ENCODE measurements at places on chromosomes 7 and 10.

- no peak for DNase-seq
These were observed 41.1 kb downstream of the ABRAXAS2 start for GRCh38 chr10:124842721-124843120.

DNA sequence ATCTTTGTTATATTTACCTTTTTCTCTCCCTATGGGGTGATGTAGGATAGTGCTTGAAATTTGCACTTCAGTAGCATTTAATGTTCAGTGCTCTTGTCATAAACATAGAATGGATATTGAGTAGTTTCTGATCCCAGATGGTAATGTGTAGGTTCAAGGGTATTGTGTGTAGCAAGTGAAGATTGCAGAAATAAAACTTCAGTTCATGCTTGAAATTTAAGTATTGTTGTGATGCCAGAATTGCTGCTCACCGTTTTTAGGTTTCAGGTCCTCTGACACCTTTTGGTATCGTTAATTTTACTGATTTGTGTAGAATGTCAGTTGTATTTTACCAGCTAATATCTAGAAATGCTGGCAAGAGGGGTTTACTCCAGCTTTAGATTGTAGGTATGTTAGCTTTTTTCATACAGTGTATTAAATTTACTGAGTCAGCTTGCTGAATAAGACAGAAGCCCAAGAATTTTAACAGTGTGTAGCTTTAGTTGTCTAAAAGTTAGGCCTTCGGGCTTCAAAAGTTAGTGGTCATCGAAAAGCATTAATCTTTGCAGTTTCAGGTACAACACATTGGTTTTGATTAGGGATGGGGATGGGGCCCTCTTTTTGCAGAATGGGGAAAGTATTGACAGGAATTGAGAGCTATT is 1.9 kb downstream of the PTEN start:
- no peak for DNase-seq

GRCh38 chr10:133378251-133379096 is 588 bp upstream of the PAOX start:
- DNase-seq: peak; percentile 81

DNA sequence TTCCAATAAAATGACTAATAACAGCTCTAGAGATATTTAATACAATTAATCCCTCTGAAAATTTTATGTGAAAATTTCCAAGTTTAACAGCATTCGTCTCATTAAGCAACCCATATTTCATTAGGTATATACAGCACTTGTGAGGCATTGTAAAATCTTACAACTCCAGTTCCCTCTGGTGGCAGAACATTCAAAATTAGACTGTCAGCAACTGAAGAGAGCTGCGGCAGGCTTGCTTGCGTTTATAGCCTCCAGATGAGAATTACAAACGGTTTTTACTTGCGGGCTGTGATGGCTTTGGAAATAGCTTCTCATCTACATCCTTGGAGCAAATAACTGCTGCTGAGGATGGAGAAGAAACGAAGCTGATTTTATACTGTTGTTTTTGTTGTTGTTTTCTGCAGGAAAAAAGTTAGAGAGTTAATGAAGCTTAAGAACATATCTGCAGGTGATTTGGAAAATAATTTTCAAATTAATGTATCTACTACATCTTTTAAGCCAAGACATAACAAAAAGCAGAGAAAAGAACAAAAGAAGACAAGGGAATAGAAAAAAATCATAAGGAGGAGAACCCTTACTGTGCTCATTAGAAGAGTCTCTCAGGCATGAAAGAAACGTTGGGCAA is 171.3 kb downstream of the MAGI2 start:
- no peak for DNase-seq

DNA sequence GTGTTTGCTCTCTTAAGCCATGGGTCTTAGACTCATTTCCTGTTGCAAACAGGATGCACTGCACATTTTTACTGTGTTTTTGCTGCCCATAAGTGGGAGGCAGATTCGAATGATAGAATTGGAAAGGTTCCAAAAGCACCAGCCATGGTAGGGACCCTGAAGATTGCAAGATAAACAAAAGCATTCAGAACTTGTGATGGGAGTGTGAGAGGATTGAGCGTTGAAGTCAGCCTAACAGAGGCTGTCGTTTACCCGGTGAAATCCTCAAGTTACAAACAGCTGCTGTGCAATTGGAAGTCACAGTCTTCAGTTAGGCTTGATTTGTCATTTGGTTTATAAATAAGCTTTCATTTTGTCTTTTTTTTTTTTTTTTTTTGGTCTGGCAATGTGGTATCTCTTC is 192.7 kb upstream of the MKI67 start:
- DNase-seq: no peak

DNA sequence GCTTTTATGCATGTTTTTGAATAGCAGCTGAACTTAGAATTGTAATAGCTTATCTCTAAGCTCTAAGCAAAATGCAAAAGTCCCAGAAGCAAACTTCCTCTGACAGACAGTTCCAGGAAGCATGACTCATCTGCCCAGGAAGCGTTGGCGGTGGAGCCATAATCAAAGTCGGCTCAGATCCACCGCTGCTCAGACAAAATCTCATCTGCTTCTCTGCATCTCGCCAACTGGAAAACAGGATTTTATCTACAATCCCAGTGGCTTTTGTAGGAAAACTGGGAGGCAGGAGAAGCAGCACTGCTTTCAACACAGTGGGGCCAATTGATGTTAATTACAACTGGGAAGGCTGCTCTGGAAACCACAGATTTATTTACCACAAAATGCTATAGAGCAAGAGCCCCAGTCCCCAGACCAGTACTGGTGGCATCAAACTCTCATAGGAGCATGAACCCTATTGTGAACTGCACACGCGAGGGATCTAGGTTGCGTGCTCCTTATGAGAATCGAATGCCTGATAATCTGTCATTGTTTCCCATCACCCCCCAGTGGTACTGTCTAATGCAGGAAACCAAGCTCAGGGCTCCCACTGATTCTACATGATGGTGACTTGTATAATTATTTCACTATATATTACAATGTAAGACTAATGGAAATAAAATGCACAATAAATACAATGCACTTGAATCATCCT is 99.9 kb downstream of the CUBN start:
- DNase-seq: no peak

DNA sequence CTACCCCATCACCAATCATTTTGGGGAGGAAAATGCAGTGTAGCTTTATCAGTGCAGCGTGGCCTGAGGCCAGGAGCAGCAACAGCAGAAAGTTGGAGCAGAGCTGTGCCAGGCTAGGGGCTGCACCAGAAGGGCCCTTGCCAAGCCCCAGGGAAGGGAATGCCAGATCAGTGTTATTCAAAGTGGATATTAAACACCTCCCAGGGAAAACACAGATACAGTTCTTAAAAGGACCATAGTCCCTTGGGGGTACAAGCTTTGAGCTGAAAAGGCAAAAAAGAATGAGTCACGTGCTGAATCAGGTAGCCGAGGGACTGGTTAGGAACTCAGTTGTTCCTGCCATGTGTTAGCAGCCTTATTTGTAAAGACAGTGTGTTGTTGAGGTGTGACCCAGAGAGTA is 54.0 kb downstream of the GSDME start:
- DNase-seq: no peak

DNA sequence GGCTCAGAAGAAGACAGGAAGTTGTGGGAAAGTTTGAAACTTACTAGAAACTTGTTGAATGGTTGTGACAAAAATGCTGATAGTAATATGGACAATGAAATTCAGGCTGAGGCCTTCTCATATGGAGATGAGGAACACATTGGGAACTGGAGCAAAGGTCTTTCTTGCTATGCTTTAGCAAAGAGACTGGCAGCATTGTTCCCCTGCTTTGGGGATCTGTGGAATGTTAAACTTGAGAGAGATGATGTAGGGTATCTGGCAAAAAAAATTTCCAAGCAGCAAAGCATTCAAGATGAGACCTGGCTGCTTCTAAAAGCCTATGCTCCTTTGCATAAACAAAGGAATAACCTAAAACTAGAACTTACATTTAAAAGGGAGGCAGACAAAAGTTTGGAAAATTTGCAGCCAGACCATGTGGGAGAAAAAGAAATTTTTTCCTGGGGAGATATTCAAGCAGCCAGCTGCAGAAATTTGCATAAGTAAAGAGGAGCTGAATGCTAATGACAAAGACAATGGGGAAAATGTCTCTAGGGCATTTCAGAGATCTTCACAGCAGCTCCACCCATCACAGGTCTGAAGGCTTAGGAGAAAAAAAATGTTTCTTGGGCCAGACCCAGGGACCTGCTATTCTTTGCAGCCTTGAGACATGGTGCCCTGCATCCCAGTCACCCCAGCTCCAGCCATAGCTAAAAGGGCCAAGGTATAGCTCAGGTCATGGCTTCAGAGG is 16.5 kb upstream of the KCND2 start:
- DNase-seq: no peak

DNA sequence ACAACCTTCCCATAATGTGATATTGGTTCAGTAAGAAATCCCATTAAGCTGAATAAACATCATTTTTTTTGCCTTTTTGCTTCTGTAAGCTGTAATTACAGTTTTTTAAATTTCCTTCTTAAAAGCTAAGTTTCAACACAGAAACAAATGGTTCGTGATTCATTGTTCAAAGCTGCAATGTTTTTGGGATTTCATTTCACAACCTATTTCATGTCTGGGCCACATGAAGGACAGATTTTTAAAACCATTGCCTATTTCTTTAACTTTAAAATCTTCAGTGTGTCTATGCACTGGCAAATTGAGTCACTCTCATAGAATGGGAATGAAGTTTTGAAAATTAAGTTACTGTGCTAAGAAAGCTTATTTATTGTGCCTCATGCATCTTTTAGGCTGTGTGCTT is 66.9 kb downstream of the TFPI2 start:
- DNase-seq: no peak

GRCh38 chr7:17298102-17298839 is at the start of gene AHR:
Gene AHR (plus strand): TSS chr7:17298652. CDS start chr7:17299265, 613 bp downstream.
- peak; percentile 86 for DNase-seq

DNA sequence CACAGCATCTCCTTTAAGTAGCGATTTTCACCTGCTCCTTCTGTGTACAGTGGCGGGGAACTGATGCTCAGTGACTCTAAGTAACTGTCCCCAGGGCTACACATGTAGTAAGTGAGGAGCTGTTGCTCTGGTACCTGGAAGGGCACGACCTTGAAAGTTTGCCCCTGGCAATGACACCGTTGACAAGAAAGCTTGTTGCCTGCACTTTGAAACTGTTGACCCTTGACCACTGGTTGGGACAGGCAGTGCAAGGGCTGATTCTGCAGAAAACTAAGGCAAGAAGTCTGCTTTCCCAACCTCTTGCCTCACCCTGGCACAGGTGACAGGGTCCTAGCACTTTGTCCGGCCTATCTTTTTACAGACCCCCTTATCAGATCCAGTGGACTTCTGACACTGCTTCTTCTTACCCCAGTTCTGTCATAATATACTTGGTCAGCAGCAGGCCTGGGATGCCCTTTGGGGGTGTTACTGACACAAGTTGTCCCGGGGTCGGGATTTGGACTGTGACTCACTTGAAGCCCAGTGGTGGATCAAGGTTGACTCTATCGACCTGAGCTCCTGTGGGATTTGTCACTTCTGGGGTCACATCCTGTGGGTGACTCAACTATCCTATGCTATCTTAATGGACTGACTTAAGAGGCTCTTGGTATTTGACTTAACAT is 5.8 kb downstream of the ACSL5 start:
- DNase-seq: no peak

GRCh38 chr10:125263551-125263950 is 103.2 kb upstream of the CTBP2 start:
- DNase-seq: no peak

- DNase-seq: no peak
These were observed 2.3 kb upstream of the HOXA13 start for GRCh38 chr7:27202018-27202861.

DNA sequence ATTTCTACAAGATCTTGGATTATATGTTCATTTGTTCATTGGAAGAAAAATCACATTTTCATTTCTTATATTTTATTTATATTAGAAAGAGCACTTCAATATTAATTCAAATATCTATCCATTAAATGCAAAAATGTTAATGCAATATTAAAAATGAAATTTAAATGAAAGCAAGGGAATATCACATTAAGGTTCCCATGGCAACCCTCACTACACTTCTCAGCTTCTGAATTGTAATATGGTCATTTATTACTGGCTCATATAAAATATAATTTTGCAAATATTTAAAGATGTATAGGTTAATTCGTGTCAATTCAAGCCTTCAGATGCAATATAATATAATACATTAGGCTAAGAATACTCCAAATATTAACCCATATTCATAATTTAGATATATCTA is 38.8 kb downstream of the XRCC2 start:
- no peak for DNase-seq

GRCh38 chr7:5586279-5586962 is 162.8 kb upstream of the TNRC18 start:
- DNase-seq: no peak

GRCh38 chr7:124072603-124073309 is 39.9 kb upstream of the TMEM229A start:
- DNase-seq: no peak

DNA sequence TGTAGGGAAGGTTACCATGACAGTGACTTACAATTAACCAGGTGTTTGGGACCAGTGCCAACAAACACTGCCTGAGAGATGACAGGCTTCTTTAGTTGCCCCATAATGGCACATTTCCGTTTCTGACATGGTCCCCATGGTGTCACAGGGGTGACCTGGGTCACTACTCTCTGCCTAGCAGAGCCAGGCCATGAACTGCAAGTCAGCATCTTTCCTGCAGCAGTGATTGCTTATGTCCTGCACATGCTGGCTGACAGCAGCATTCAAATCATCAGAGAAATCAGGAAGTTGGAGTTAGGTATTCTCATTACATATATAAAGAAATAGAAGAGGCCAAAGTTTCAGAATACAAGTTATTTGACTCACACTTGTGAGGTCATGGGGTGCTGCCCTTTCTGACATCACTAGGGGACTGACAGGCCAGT is 47.1 kb upstream of the ZNRF2 start:
- no peak for DNase-seq

DNA sequence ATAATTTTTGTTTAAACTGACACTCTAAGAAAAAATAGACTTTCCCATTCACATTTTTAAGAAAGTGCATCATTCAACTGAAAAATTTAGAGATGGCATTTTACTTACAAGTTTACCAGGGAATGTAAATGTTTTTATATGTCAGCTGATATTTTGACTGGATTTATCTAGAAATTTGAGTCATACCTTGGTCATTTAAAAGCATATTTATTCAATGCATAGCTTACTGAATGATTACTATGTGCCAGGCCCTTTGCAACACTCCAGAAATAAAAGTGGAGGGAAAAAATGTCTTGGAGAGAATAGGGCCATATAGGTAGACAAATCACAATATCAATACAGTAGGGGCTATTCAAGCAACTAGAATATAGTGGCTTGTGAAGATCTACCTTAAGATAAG is 98.4 kb upstream of the FAM3C start:
- DNase-seq: no peak

GRCh38 chr7:27697861-27698430 is 35.3 kb upstream of the HIBADH start:
- DNase-seq: no peak

DNA sequence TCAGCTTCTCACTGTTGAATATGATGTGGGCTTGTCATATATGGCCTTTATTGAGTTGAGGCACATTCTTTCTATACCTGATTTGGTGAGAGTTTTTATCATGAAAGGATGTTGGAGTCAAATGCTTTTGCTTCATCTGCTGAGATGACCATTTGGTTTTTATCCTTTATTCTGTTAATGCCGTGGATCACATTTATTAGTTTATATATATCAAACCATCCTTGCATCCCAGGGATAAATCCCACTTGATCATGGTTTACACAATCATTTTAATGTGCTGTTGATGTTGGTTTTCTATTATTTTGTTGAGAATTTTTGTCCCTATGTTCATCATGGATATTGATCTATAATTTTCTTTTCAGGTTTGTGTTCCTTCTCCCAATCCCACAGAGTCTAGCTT is 67.0 kb downstream of the EBLN1 start:
- no peak for DNase-seq

- peak; percentile 52 for DNase-seq
These were observed 101.2 kb upstream of the ZNF746 start for GRCh38 chr7:149598721-149599308.

Data from ecto neural progenitor cell (in vitro differentiated cells).